GM20000 (cell line): ENCODE measurements at places on chromosomes 3 and 15.

DNA sequence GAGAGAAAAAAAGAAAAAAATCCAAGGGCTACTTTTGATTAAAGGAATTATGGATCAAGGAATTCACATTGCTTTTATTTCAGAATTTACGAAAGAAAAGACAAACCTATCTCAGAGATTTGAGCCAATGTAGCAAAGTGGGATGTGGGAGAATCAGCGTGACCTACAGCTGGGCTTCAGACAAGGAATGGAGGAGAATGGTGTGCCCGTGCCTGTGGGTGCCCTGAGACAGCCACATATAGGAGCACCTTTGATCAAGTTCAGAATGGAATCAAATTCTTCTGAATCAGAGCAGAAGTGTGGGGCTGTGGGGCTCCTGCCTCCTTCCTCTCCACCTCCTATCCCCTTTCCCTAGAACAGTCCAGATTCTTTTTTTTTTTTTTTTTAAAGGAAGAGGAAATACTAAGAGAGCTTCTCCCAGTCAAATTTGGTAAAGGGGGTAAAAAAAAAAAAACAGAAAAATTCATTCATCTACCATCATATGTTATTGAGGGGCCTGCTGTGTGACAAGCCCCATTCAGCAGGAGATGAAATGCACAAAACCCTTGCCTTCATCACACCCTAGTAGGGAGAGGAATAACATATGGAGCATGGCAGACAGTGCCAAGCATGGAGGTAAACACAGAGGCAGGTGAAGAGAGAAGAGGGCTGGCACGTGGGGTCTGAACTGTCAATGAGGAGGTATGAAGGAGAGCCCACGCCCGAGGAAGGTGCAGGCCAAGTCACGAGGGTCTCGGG, 25.0 kb upstream of the MUSTN1 start:
- no peak for DNase-seq

GRCh38 chr3:189974359-189974758, 146.3 kb downstream of the P3H2 start:
- DNase-seq = no peak

- DNase-seq = no peak
Measured at GRCh38 chr3:176870451-176870850, 326.8 kb downstream of the TBL1XR1 start.

DNA sequence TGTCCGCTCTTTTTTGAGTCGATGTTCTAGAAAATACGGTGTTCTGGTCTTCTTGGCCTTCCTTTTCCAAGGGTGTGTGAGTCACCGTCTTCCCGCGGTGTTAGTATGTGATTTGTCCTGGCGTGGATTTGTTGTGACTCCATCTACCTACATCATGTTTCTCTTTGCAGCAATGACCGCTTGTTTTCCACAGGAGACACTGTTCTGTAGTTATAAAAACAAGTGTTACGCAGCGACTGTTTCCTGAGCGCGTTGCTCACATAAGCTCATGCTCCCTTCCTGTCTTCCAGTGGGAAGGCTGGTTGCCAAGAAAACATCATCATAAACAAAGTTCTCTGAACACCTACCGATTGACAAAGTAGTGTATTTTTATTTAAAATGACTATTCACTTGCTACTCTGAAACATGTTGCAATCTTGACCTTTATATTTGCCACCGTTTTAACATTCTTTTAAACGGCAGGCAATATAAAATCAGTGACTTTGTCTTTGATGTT, 19.0 kb downstream of the USP13 start:
- no peak for DNase-seq
